ENCODE measurements at places on chromosomes 11 and 22.
A peak's percentile ranks its signal among the peaks of the same experiment; 100 is the strongest.

GRCh38 chr11:66981976-66982578 is 7.0 kb downstream of the C11orf86 start:
- no peak overlapping the region for H3K27ac ChIP-seq
- no peak for DNase-seq
- H3K4me3 ChIP-seq = no peak overlapping the region
- H3K4me1 ChIP-seq = no peaks in the 10 kb centered on the region

DNA sequence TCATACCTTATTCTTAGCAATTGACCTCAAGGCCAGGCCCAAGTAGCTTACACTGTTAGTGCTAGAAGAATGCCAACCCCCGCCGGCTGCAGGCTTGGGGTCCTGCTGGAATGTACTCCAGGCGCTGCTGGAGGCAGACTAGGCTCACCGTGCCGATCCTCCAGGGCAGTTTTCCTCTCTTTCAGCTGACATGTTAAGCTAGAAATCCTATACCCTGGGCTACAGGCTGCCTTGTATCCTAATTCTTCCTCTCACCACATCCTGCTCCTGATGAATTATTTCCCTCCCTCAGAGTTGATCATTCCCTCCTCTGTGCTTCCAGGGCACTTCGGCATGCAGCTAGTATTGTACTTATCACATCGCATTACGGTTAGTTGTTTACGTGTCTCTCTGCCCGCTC is 3.4 kb downstream of the SPTBN2 start:
- H3K27me3 ChIP-seq = no peaks in the 10 kb centered on the region
- H3K27ac ChIP-seq = no peak overlapping the region
- H3K4me1 ChIP-seq = peaks cover 15% of the 10 kb centered on the region
- H3K4me3 ChIP-seq = no peak overlapping the region
- DNase-seq = no peak

GRCh38 chr11:134589129-134589528 is 177.1 kb upstream of the B3GAT1 start:
- no peak overlapping the region for H3K4me3 ChIP-seq
- H3K36me3 ChIP-seq = no peaks in the 10 kb centered on the region
- DNase-seq = no peak
- H3K4me1 ChIP-seq = no peaks in the 10 kb centered on the region
- H3K27ac ChIP-seq = no peak overlapping the region
- H3K27me3 ChIP-seq = peaks cover 3% of the 10 kb centered on the region

GRCh38 chr11:22786475-22786874 is 43.1 kb downstream of the SVIP start:
- H3K27me3 ChIP-seq = no peaks in the 10 kb centered on the region
- H3K4me3 ChIP-seq = no peak overlapping the region

- DNase-seq = peak; percentile 6
- no peaks in the 10 kb centered on the region for H3K36me3 ChIP-seq
- H3K27ac ChIP-seq = no peak overlapping the region
- H3K4me1 ChIP-seq = no peaks in the 10 kb centered on the region
Observed at GRCh38 chr11:1194977-1195681, 27.7 kb upstream of the MUC5B start.

- H3K27ac ChIP-seq = no peak overlapping the region
- peaks cover 12% of the 10 kb centered on the region for H3K27me3 ChIP-seq
- DNase-seq = no peak
- H3K4me1 ChIP-seq = peaks cover 15% of the 10 kb centered on the region
- peak overlapping the region; percentile 50 for H3K4me3 ChIP-seq
- H3K36me3 ChIP-seq = no peaks in the 10 kb centered on the region
Observed at GRCh38 chr11:46294365-46295309, 17.2 kb downstream of the CREB3L1 start.

DNA sequence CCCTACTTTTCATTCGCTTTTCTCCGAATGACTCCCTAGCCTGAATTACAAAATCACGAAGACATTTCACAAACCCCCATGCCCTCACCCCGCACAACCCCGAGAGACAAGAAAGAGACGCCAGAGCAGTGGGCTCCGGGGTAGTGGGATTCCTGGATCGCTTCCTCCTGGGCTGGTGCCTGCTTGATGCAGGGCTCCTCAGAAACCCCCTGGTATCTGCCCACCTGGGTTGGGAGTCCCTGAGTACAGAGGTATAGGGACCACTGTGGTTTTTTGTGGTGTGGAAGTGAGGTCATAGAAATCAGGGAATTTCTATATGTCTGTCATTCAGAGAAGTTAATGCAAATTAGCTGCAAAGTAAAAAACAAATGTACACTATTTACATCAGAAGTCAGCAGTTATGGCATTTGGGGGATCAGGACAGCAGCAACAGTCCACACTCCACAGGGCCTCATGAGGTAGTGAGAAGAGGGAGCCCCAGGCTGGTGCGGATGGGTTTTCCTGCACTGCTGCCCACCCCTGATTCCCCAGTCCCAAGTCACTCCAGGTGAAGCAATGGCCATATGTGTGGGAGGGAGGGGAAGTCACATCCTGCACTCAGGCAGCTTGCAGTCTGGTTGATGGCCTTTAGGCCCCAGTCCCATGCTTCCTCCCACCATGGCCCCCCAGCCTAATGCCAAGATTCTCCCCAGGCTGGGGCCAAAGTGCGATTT is 39.6 kb downstream of the BUD13 start:
- H3K36me3 ChIP-seq = no peaks in the 10 kb centered on the region
- H3K4me1 ChIP-seq = peaks cover 12% of the 10 kb centered on the region
- H3K4me3 ChIP-seq = no peak overlapping the region
- no peaks in the 10 kb centered on the region for H3K27me3 ChIP-seq

- peaks cover under 1% of the 10 kb centered on the region for H3K4me1 ChIP-seq
- no peaks in the 10 kb centered on the region for H3K36me3 ChIP-seq
- H3K27me3 ChIP-seq = no peaks in the 10 kb centered on the region
- no peak overlapping the region for H3K4me3 ChIP-seq
- H3K27ac ChIP-seq = no peak overlapping the region
Observed at GRCh38 chr22:23380911-23381310, 199.2 kb downstream of the IGLL1 start.

DNA sequence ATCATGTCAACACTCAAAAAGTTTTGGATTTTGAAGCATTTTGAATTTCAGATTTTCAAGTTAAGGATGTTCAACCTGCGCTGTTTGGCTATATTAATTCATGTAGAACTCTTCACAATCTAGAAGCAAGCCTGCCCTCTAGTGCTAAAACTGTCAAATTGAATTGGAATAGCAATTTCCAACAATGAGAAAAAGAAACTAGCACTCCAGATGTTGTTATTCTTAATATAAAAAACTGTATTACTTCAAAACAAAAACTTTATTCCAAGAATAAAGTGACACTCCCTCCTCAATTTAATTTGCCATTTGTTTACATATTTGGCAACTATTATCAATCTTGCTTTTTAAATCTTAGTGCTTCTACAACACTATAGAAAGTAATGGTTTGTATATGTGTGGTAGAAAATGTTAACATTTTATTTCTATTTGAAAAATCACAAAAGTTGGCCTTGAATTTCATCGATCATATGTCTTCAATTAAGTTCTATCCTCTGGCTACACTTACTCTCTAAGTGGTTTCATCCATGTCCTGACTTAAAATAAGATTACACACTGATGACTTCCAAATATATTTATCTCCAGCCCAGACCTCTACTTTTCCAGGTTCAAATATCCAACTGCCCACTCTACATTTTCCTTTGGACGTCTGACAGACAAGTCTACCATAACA is 36.6 kb downstream of the DCUN1D5 start:
- DNase-seq = peak; percentile 25
- H3K27me3 ChIP-seq = no peaks in the 10 kb centered on the region
- H3K4me3 ChIP-seq = no peak overlapping the region

GRCh38 chr11:62394825-62395538 is 23.9 kb upstream of the SCGB1A1 start:
- no peak overlapping the region for H3K4me3 ChIP-seq
- no peaks in the 10 kb centered on the region for H3K36me3 ChIP-seq
- H3K27ac ChIP-seq = no peak overlapping the region
- DNase-seq = peak; percentile 81

- H3K4me1 ChIP-seq = no peaks in the 10 kb centered on the region
- H3K36me3 ChIP-seq = no peaks in the 10 kb centered on the region
- H3K27me3 ChIP-seq = no peaks in the 10 kb centered on the region
- DNase-seq = no peak
- H3K27ac ChIP-seq = no peak overlapping the region
Observed at GRCh38 chr11:117911694-117912093, 17.5 kb downstream of the TMPRSS13 start.

DNA sequence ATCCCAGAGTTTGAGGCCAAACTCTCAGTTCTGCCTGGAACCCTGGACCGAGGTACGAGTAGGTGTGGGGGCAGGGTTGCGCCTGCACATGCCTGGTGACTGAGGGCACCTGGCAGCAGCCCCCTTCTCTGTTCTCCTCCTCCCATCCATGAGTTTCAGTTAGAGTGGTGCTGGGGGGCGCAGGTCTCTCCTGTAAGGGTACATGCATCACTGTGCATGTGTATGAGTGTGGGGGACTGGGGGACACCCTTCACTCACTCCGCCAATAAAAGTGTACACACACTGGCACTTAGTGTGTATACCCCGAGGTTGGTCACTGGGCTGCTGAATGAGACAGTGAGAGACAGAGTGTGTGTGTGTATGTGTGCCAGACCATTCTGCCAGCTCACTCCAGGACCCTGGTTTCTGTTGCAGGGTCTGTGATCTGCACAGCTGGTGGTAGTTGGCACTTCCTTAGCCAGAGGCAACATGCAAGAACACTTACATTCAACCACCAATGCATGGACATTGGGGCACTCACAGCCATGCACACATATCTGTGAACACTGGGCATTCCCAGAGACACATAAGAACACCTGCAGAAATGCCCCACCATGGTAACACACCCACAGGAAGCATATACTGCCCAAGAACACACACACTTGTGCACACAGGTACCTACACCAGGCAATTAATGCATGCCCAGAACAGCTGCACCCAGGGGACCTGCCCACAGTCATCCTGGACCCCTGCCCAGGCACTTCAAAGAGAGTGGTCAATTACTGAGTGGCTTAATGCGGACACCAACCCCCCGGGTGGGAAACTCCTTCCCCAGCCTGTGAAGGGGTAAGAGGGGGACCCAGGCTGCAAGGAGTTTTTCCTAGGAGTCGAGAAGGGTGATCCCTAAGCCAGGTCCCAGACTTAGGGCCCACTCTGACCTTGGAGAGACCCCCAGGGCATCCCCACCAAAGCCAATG is 1.2 kb upstream of the NRXN2 start:
- no peak overlapping the region for H3K27ac ChIP-seq
- H3K4me3 ChIP-seq = peak overlapping the region; percentile 76
- DNase-seq = no peak
- H3K4me1 ChIP-seq = peaks cover 13% of the 10 kb centered on the region
- H3K27me3 ChIP-seq = no peaks in the 10 kb centered on the region

DNA sequence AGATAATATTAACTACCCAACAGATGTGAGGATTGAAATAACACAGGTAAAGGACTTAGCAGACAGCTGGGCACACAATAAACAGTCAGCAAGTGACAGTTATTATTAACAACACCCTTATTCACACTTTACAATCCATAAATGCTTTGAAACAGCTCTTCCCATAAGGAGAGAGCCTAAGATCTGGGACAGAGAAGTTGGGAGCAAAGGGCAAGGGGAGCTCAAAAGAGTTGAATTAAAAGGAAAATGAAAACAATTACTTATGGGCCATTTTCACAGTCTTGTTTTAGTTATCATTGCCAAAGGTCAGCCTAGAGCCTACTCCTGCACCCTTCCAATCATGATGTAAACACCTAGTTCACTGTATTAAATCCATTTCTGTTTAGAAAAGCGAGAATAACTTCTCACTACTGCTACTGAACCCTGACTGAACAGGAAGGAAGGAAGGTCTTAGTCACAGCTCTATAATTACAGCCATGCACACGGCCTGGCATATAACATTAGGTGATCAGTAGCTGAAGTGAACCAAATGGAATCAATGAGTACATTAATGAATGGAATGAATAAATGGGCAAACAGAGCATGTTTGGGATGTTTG is 111.3 kb downstream of the PLEKHA7 start:
- peak overlapping the region; percentile 53 for H3K27ac ChIP-seq
- no peaks in the 10 kb centered on the region for H3K36me3 ChIP-seq
- DNase-seq = peak; percentile 16
- no peak overlapping the region for H3K4me3 ChIP-seq
- H3K4me1 ChIP-seq = peaks cover 22% of the 10 kb centered on the region
- H3K27me3 ChIP-seq = no peaks in the 10 kb centered on the region

DNA sequence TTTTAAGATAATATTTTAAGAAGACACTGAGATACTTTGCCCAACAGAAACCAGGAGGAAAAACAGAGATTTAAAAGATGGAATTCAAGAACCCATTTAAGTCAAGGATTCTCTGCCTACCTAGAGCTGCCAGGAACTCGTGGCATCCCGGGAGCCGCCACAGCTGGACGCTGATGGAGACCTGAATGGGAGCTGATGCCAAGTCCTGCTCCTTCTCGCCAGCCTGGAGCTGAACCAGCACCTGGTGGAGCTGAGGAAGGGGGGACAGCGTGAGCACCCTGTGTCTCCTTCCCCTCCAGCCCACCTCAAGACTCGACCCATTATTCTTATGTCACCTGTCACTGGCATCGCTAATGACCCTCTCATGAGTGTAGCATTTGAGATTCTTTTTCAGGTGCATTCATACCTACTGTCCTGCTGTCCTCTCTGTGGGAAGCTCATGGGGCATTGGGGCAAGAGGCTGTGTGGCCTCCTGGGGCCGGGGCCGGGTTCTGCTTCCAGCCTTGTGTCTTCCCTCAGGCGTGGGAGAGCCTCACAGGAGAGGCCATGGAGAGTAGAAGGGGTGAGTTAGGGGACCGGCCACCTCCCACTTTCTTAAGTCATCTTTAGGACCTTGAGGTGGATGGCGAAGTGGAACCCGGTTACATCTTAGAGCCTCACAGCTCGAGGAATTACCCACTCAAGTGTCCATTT is 70.8 kb upstream of the PITPNB start:
- no peak for DNase-seq
- H3K27ac ChIP-seq = no peak overlapping the region
- H3K27me3 ChIP-seq = no peaks in the 10 kb centered on the region

GRCh38 chr11:126357969-126358762 is 2.7 kb downstream of the ST3GAL4 start:
- peaks cover 11% of the 10 kb centered on the region for H3K4me1 ChIP-seq
- no peak overlapping the region for H3K4me3 ChIP-seq
- H3K27me3 ChIP-seq = no peaks in the 10 kb centered on the region
- H3K36me3 ChIP-seq = no peaks in the 10 kb centered on the region
- DNase-seq = no peak

DNA sequence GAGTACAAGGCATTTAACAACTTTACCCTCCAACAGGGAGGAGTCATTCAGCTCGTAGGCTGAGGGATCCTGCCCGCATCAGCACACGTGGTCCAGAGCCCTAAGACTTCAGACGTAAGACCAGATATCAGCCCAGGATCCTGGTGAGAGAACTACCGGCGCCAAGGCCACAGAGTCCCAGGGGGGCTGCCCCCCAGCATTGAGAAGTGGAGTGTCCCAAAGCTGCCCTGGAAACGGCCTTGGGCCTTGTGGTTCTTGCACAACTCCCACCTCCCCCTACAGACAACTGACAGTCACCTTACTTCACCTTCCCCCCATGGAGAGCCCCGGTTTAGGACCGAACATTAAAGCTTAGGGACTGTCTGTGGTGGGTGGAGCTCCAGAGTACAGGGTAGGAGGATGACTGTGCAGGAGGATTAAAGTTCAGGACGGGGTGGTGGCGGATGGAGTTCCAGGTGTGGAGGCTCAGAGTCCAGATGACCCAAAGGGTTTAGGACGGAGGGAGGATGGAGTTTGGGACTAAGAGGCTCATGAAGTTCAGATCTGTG is 1.0 kb downstream of the C11orf91 start:
- H3K36me3 ChIP-seq = no peaks in the 10 kb centered on the region
- H3K4me3 ChIP-seq = no peak overlapping the region
- H3K27me3 ChIP-seq = no peaks in the 10 kb centered on the region
- H3K27ac ChIP-seq = no peak overlapping the region

Data from B cell (primary cell).